ENCODE measurements at places on chromosomes 2 and 18.

GRCh38 chr2:183162362-183162761 is 38.1 kb downstream of the NUP35 start:
- DNase-seq: no peak

DNA sequence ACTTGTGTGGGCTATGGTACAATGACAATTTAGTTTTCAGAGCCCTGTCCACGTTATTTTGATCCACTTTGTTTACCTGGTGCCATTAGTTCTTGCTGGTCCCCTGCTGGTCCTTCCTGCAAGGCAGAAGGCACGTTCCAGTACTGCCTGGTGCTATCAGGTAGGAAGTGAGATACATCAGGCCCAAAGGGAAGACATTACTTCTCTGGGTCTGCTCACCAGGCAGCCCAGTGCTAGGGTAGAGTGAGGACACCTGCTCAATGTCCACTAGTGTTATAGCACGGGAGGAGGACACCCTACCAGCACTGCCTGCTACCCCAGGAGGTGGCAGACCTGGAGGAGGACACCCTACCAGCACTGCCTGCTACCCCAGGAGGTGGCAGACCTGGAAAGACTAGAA is 23.7 kb downstream of the MARCO start:
- DNase-seq: no peak

DNA sequence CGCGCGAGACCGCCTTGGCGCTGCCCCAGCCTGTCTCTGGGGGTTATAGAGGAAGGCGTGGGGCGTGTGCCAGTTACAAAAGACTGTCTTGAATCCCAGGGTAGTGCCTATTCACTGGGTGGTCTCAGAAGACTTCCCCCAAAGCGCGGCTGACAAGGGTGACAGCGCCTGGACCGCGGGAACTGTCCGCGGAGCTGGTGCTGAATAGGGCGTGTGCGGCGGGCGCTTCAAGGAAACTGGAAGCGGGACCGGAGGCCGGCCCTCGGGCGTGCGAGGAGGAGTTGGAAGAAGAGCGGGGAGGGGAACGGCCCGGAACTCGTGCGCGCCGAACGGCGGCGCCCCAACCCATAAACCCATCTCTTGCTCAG is 2.3 kb downstream of the EGR4 start:
- peak; percentile 43 for DNase-seq

GRCh38 chr2:27241761-27242613 is 20.9 kb downstream of the SLC30A3 start:
- no peak for DNase-seq

DNA sequence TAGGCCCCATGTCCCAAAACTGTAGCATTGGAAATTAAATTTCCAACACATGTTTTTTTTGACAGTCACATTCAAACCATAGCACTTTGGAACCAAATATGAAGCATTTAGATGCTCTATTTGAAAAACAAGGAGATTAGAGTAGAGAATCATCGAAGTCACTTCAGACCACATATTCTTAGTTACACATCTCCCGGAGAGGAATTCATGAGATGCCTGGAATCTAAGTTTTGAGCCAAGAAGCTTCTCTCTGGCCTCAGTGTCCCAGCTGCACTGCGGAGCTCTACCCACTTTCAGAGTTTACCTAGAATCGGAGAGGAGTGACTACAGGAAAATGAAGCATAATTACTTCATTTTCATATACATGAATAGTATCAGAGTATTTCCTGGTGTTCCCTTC is 385.9 kb downstream of the TNS1 start:
- no peak for DNase-seq

DNA sequence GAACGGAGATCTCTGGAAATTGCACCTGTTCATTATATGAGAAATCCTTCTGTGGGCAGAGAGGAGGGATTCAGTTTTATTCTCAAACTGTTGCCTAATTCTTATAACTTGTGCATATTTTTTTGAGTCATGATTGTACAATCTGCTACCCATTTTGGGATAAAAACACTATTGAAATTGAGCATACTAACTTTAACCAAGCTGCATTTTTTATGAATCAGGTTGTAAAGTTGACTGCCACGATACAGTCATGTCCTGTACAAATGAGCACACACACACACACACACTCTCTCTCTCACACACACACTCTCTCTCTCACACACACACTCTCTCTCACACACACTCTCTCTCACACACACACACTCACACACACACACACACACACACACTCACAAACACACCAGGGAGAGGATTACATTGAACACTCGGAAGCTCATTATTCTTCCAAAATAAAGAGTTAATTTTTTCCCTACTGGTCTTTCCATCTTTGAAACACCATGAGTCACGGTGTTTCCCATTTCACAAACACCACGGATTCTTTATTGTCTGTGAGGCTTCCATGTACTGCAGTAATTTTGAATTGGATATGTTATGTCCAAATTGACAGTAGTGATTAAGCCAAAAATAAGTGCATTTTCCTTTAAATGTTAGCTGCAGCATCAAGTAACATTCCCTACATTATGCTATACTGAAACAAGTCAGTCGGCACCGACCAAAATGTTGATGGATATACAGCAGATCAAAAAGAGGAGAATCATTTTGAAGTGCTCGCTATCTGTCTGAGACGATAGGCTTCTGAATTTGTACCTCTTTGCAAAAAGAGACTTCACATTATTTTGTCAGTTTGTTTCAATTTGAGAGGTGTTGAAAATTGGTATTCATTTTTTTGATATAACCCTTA is 216.9 kb downstream of the ARHGAP15 start:
- peak; percentile 10 for DNase-seq

DNA sequence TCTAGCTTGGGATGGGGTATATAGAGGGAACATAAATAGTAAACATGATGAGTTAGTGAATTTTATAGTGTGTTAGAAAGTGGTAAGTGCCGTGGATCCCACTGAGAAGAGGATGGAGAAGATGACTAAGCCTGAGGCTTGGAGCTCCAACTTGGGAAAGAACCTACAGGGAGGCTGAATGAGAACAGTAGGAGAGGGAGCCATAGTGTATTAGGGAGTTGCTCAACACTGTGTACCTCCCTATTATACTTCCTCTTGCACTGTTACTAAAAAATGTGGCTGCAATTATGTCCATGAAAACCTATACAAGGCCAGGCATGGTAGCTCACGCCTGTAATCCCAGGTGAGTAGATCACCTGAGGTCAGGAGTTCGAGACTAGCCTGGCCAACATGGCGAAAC is 2.9 kb upstream of the SLC19A3 start:
- DNase-seq: no peak

DNA sequence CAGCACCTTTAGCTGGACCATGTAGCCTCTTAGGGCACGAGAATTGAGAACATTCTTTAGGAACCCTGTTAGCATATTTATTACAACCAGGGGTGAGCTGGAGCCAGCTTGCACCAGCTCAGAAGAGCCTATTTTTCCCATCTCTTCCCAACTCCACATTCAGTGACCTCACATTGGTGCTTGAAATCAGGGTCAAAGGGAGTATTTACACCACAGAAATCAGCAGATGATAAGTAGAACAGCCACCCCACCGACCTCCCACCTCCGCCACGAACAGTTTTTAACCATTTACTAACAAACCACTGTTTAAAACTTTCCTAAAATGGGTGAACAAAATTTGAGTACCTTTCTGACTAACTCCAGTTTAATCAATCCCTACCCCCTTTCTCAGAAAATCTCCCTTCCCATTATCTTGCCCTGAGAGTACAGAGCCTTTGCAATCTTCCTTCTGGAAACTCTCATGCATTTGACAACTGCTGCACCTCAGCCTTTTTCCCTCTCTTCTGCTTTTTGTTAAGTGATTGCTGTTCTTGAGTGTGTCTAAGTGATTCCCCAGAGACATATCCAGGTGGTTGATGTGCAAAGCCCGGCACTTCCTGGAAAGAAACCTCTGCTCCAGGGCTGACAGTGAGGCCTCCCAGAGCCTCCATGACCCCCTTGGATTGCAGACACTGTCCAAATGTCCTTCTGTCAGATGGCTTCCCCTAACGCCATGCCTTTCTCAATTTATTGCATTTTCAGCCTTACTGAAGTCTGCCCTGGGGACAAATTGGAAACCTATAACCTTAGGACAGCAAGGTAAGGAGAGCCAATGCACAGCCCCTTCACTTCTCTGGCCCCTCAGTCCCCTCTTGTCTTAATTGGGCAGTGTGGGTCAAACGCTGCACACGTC is 389.5 kb upstream of the TNP1 start:
- DNase-seq: no peak

- DNase-seq: no peak
Observed at GRCh38 chr2:235836491-235836911, 331.7 kb downstream of the GBX2 start.

- DNase-seq: no peak
Observed at GRCh38 chr2:658426-658825, 18.8 kb downstream of the TMEM18 start.

DNA sequence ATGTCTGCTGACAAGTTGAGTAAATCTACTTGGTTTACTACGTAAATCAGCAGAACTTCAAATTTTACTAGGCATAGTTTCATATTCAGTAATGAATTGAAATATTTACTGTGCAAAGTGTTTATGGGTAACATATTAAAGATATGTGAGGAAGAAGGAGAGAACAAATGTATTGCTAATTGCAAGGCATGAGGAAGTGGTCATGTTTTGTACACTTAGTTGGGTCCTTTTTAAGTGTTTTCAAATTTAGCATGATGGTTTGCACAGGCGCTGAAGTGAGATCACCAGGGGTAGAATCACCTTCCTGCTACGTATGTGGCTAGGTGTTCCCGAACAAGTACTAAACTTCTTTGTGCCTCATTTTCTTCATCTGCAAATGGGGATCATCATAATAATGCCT is 1534.4 kb downstream of the LRP1B start:
- no peak for DNase-seq

GRCh38 chr2:239029958-239030357 is 182.1 kb downstream of the TWIST2 start:
- DNase-seq: no peak

DNA sequence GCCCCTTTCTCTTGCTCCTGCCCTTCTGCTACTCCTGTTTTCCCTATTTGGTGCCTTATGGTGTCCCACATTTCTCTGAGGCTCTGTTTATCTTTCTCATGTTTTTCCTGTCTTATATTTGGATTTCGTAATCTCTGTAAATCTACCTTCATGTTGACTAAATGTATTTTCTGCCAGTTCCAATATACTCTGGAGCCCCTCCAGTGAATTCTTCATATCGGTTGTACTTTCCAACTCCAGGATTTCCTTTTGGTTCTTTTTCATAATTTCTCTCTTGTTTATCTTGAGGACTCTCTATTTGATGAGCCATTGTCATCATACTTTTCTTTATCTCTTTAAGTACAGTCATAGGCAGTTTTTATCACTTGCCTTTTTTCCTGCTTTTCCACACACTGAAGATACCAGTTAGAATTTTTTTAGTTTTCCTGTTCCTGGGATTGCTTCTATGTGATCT is 19.1 kb downstream of the SCLY start:
- DNase-seq: no peak

DNA sequence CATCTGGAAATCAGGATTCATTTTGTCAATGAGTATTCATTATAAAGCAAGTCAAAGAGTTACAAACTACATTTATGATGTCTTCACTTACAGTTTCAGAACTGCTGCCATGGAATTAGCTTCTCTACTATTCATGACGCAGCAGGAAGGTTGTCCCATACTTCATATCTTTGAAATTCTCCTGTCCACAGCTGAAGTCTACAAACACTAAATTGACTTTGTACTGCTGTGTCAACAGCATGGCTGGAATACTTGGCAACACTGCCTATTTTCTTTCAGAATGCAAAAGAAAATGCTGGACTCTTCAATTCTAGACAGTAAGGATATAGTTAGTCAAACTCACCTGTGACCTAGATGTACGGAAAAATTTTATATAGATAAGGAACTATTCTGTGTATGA is 44.6 kb upstream of the UNC80 start:
- no peak for DNase-seq

DNA sequence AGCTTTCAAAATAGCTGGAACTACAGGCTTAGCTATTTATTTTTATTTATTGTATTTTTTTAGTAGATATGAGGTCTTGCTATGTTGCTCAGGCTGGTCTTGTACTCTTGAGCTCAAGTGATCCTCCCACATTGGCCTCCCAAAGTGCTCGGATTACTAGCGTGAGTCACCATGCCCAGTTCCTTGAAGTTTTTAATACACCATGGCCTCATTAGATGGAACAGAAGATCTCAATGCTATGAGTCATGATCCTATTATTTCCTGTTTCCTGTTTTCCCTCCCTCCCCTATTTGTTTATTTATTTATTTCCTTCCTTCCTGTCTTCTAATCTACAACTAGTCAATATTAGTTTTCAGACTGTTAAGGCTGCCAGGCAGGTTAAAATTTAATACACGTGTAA is 309.0 kb downstream of the CMPK2 start:
- no peak for DNase-seq

DNA sequence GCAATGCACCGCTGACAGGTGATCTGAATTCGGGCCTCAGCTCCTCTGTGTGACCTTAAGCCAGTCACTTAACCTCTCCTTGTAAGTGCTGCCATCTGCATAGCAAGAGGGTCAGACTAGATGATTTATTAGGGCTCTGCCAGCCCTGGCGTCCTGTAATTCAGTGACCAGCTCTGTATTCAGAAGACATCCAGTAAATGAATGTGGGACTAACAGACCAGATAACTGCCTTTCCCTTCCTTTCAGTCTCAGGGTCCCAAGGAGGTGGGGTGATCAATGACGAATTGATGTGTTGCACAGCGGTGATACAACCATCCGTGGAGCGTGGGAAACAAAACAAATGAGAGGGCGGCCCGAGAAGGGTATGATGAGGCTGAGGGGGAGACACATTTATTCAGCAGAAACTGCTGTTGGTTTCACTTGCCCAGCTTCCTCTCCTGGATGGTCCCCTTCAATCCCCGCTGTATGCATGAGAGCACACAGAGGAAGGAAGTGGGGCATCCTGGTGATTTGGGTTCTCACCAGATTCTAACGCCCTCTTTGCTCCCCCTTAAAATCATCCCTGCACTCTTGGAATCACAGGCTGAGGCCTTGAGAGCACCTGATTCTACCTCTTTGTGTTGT is 92.8 kb downstream of the VIT start:
- no peak for DNase-seq

- peak; percentile 72 for DNase-seq
Observed at GRCh38 chr2:150485114-150485870, 2.2 kb downstream of the RND3 start.

GRCh38 chr2:164779383-164780057 is 62.1 kb downstream of the COBLL1 start:
- DNase-seq: no peak

- DNase-seq: no peak
Observed at GRCh38 chr18:46294318-46294717, 190.1 kb downstream of the HAUS1 start.

Measured in NCI-H146 (cell line).